ENCODE measurements at places on chromosomes 6 and 20.

GRCh38 chr6:145544514-145544913, 190.8 kb downstream of the EPM2A start:
- DNase-seq = no peak

- no peak for DNase-seq
Observed at GRCh38 chr6:99331531-99331930, 17.9 kb downstream of the FAXC start.

GRCh38 chr6:19668710-19669109, 168.5 kb upstream of the ID4 start:
- DNase-seq = no peak

DNA sequence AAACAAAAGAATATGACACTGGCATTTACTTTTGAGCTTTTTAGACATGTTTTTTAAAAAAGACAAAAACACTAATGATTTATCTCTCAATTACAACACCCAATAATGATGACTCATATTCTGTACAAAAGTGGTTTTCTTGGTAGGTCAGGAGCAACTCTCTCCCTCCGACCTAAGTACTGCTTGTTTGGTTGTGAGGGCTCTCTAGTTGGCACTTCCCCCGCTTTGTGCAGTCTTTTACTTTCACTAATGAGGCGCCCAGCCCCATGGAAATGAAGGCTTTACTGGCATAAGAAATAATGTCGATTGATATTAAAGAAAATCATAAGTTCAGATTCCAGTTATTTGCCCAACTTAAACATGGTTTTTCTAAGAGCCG, 1.3 kb downstream of the KPNA5 start:
- peak; percentile 29 for DNase-seq

GRCh38 chr20:45479822-45480221, 10.3 kb downstream of the WFDC2 start:
- no peak for DNase-seq

DNA sequence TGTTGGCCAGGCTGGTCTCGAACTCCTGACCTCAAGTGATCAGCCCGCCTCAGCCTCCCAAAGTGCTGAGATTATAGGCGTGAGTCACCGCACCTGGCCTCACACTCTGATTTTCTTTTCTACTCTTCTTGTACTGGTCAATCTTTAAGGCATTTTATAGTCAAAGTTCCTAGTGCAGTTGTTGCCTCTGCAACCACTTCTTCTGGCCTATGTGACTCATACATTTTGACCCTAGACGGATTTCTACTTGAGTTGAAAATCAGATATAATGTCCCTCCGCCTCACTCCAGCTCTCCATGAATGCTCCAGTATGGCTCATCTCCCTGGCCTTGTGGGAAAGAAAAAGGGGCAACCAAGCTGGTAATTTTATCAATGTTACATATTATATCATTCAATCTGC, 42.4 kb downstream of the TNFRSF21 start:
- no peak for DNase-seq

DNA sequence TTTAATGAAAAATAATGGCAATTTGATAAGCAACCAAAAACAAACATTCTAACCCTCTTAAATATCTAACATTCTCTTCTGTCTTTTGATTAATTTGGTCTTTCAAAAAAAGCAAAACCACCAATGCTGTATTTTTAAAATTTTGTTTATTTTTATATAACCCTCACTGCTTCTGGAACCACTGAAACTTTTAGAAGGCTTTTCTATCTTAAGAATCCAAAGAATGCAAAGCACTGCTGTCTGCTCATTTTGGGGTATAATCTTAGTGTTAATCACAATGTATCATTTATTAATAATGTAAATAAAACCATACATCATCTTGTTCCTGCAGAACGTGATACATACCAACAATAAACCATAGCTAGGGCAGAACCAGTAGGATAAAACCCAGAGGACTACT, 14.0 kb downstream of the STK38 start:
- no peak for DNase-seq

GRCh38 chr20:51801122-51801822, 1.0 kb downstream of the SALL4 start:
- DNase-seq = no peak

- DNase-seq = no peak
Observed at GRCh38 chr6:125117818-125118217, 35.8 kb upstream of the TPD52L1 start.

GRCh38 chr20:1779567-1779966, 115.6 kb upstream of the SIRPA start:
- no peak for DNase-seq

DNA sequence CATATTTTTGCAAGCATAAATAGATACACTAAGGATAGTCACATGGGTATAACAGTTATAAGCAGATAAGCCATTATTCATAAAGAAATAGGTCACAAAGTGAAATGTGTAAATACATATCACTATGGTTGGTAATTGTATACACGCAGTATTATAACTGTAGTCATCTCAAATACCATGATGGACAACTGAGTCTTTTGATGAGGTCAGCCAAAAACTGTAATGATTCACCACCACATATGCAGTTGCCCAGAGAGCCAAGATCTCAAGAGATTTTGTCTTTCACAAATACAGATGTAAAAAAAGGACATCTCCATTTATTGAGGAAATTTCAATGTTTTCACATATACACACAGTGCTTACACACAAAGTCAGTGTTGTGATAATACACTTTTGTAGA, 28.3 kb downstream of the ZNF292 start:
- no peak for DNase-seq

GRCh38 chr6:157536223-157536545, 155.2 kb downstream of the ZDHHC14 start:
- no peak for DNase-seq

- DNase-seq = no peak
Observed at GRCh38 chr6:89965441-89966227, 71.4 kb downstream of the GJA10 start.

DNA sequence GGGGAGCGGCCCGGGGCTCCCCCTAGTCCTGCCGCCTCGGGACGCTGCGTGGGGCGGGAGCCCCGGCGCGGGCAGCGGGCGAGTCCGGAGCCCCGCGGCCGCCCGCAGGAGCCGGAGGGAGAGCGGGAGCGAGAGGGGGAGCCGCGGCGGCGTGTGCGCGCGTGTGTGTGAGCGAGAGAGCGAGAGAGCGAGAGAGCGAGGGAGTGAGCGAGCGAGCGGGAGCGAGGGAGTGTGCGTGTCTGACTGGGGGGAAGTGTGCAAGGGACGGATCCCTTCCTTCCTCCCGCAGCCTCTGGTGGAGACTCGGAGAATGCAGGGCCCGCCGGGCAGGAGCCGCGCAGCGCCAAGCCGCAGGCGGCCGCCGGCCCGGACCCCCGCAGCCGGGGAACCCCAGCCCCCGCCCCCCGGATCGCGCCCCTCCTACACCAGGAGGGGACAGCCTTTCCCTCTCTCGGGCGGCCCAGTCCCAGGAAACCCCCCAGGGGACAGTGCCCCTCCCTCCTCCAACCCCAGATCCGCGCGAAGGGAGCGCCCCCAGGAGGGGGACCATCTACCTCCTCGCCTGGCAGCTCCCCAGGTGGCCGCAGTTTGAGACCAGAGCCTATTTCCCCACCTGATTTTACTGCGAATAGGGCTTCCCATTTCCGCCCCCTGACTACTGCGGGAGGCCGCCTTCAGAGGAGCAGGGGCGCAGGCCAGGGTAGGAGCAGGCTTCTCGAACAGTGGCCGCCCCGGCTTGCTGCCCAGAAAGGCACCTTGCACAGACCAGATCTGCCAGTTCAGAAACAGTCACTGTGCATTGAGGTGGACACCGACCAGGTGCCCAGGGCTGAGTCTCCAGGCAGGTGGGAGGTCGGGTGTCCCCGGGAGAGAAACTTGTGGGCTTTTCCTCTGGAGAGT, at the start of gene CDH22:
Gene CDH22 (minus strand): TSS at position 241 of the 900 bp plus-strand sequence. CDS start 57,204 bp downstream, outside the sequence.
- peak; percentile 64 for DNase-seq

DNA sequence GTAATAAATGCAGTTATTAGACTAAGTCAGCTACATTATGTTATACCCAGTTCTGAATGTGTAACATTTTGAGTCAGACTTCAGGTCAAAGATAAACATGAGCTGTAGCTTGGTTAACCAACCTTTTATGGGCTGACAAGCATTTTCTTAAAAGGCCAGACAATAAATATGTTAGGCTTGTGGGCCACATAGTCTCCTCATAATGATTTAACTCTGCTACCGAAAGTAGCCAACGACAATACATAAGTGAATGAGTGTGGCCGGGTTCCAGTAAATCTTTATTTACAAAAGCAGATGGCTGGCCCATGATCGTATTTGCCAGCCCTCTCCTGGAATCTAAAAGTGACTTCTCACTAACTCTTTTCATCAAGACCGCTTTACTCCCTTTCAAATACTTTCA, 49.9 kb downstream of the ATG5 start:
- no peak for DNase-seq

GRCh38 chr6:84770521-84770920, 6.1 kb upstream of the TBX18 start:
- no peak for DNase-seq

DNA sequence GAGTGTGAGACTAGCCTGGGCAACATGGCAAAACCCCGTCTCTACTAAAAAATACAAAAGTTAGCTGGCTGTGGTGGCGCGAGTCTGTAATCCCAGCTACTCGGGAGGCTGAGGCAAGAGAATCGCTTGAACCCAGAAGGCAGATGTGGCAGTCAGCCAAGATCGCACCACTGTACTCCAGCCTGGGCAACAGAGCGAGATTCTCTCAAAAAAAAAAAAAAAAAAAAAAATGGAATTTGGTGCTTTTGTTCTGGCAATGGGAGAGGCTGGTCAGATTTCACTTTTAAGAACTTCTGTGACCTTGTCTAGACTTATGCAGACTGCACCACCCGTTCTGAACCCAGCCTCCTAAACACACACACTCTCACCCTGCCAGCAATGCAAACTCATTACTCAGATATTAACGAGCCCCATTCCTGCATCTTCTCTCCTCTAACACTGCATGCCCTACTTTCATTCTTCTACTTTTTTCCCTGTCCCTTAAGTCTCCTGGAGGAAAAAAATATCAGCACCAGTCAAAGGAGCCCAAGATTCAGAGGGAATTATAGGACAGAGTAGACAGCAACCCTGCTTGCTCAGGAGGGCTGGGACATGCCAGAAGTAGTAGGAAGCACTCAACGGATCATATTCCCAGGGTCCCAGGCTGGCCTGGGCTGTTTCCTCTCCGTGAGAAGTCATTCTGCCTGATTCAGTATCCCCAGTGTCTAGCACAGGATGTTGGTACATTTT, 4.4 kb downstream of the MOCS1 start:
- no peak for DNase-seq

- DNase-seq = no peak
Observed at GRCh38 chr6:151137542-151137941, 102.2 kb upstream of the AKAP12 start.

DNA sequence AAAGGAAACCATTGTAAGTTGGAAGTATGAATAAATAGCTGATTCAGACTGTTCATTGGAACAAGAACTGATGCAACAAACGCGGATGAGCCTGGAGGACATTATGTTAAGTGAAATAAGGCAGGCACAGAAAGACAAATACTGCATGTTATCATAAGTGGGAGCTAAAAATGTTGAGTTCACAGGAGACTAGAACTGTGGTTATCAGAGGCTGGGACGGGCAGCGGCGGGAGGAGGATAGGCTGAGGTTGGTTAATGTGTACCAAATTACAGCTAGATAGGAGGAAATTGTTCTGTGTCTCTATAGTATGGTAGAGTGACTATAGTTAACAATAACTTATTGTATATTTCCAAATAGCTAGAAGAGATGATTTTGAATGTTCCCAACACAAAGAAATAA, 40.8 kb downstream of the FAM229B start:
- no peak for DNase-seq

DNA sequence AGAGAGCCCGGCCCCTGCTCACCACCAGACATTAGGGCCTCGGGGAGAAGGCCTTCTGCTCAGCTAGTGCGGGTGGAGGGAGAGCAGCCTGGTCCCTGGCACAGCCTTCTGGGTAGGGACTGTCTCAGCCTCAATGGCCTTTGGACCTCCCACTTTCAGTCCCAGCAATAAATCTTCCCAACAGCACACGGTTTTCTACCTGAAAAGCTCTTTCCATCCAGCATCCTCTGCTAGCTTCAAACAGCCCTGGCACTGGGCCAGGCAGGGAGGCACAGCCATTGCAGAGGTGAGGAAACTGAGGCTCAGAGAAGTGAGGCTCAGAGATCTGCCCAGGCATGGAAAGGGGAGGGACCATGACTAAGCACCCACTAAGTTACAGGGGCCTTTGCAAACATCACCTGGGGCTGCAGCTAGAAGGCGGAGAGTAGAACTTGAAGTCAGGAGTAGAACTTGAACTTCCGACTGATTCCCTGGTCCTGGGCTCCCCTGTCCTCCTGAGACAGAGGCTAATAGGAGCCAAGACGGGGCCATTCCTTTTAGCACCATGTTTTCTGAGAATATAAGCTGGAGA, 43.9 kb upstream of the NOL4L start:
- no peak for DNase-seq

DNA sequence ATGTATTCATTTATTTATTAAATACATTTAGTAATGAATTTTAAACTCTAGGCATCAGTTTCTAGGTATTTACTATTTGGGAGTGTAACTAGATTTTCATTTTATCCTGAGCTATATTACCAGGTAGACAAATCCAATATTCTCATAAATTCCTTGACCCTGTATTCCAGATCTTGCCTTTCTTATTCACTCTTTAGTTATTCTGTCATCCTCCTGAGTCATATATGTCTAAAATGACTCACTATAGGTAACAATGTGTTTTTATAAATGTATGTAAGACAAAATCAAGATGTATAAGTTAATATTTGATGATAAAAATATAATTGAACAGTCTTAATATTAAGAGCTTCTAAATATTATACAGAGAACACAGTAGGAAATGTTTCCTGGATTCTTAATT, 642.1 kb upstream of the NRSN1 start:
- DNase-seq = no peak

DNA sequence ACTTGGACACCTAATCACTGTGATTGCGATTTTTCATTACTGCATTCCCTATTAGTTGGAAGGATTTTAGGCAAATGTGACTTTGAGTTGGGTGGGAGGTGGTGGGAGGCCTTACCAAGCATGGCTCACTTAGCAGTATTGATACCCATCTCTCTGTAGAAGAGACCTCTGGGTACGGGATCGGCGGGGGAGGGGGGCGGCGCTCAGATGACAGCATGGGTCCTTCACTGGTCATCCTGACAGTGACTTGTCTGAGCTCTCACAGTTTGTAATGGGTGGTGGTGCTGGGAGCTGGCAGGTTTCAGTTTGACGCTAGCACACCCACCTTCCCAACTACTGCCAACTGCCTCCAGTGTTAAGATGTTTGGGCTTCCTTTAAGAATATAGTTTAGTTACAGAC, 231.4 kb downstream of the ARID1B start:
- DNase-seq = no peak

- DNase-seq = no peak
Observed at GRCh38 chr6:3745566-3746118, 5.9 kb downstream of the PXDC1 start.

DNA sequence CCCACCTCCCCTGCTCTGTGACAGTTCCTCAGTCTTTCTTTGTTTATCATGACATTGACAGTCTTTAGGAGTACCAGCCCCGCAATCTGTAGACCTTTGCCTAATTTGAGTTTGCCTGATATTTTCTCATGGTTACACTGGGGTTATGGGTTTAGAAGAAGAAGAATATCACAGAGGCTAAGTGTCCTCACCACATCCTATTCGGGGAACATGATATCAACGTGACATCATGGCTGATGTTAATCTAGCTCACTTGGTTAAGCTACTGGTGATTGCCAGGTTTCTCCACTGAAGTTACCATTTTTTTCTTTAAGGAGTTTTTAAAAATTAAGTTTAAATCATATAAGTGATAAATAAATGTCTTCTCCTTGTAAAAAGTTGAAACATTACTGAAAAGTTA, 127.5 kb downstream of the CEP57L1 start:
- DNase-seq = no peak

- DNase-seq = no peak
Observed at GRCh38 chr6:138847884-138848283, 52.0 kb downstream of the ECT2L start.

- no peak for DNase-seq
Observed at GRCh38 chr20:50369225-50370035, 140.8 kb upstream of the PTPN1 start.
